Activated naive CD4-positive, alpha-beta T cell treated with anti-CD3 and anti-CD28 coated beads, Interleukin-2, amount 10 ng/mL, durations not matched to agents 5 hours and 36 hours (primary cell): ENCODE measurements at places on chromosomes 5 and 9. TPM values are rescaled to one million over a fixed set of nuclear protein-coding genes. Genes with fewer than 3 reads are reported as not detected.

Gene RNF145
- 91.9 TPM for total RNA-seq

Gene IFNA7
- total RNA-seq = not detected

Gene CANX
- total RNA-seq = 418 TPM

Gene N4BP3
- total RNA-seq = 3.4 TPM

Gene PHF24
- not detected for total RNA-seq

Gene GNA14
- total RNA-seq = not detected

Gene RELL2
- 22.9 TPM for total RNA-seq

Gene SLC23A1
- total RNA-seq = 0.26 TPM
